ENCODE measurements at places on chromosomes 12 and 14.

- no peak for DNase-seq
Observed at GRCh38 chr14:71472356-71473340, 459.6 kb upstream of the RGS6 start.

DNA sequence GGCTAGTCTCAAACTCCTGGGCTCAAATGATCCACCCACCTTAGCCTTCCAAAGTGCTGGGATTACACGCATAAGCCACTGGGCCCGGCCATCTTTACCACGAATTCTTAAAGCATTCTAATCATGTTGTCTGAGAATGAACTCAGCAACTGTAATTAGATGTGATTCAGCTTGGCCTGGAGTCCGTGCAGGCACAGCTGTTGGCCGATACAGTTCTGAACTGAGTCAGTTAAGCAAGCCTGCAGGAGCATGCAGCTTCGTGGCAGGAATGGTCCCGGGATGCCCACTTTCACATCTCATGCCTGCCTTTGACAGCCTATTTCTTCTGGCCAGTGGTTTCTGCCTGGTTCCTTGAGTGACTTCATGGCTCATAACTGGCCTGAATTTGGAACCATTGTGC, 194.1 kb downstream of the ANO6 start:
- DNase-seq, result no peak

GRCh38 chr14:92481386-92481785, 32.2 kb upstream of the RIN3 start:
- DNase-seq, result no peak

- no peak for DNase-seq
Observed at GRCh38 chr12:6708960-6709394, 8.4 kb upstream of the PIANP start.

- DNase-seq, result no peak
Observed at GRCh38 chr12:67877727-67878126, 111.5 kb upstream of the IFNG-AS1 start.

DNA sequence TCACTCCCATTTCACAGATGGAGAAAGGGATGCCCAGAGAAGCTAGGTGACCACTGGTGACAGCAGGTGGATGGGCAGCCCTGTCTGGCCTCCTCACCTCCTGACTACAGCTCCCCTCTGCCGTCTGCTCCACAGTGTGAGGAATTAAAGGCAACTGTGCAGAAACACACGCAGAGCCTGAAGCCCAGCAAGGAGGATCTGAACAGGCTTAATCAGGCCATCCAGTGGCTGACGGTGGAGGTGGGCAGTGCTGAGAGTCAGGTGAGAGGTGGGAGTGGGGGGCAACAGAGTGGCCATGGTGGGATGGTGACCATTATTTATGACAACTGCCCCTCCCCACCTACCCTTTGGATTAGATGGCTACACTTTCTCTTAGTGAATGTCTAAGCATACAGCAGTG, 1.2 kb downstream of the KRT86 start:
- no peak for DNase-seq

DNA sequence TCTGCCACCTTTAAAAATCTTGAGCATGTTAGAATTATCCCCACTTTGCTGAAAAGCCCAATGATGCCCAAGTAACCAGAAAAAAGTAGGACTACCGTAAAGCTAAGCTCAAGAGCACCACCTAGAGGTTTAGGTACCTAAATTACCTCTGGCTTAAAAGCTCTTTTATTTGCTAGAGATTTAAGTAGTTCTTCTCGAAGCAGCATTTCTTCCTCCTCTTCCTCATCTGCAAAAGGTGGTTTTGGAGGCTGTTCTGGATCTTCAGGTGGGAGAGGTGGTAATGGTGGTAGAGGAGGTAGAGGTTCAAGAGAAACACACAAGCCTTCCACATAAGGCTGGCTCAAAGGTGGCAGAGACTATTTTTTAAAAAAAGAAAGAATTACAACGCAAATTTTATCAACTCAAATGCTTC, 26.9 kb downstream of the ZFC3H1 start:
- peak; percentile 41 for DNase-seq

DNA sequence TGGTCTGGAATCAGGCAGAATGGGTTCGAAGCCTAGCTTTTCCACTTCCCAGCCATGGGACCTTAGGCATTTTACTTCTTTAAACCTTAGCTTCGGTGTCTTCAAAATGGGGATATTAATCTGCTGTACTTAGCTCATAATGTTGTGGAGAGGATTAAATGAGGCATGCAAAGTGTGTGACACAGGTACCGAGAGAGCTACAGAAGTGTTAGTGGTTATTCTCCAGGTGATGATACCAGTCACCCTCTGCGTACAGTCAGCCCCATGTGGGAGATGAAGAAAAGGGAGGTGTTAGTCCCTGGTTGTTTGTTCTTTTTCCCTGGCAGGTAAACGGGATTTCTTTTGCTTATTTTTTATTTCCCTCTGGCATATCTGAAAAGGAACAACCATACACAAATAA, 212.1 kb downstream of the PHLDA1 start:
- no peak for DNase-seq

DNA sequence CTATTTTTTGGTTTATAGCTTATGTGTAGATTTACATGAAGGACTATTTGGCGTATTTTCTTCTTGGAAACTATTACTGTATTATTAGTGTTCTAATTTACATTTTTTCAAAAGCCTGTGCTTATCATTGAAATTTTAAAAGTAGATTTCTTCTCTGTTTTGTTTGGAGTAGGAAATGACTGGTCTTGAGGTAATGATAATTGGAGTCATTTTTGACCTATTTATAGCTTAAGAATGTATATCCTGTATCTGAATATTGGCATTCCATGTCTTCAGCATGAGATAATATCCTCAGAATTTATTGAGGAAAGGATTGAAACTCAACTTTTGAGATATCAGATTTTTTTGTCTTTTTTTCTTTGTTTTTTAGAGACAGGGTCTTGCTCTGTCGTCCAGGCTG, 193.4 kb downstream of the ERC1 start:
- no peak for DNase-seq

DNA sequence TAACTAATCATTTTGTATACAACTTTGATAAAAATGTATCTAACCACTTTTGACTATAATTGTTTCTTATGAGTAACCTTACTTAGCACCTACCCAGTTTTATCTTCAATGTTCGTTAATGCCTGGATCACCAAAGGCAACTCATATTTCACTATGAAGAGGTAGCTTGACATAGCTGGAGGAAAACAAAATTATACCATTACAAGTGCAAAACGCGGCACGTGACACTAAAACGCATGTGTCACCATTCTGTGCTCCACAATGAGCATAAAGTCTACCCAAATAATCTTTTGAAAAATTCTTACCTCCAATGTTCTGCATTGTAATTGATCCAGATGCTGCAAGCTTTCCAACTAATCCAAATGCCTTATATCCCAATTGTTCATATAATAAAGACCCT, 5.8 kb downstream of the SLC38A2 start:
- no peak for DNase-seq

GRCh38 chr14:86404425-86404824, 874.5 kb downstream of the FLRT2 start:
- no peak for DNase-seq

DNA sequence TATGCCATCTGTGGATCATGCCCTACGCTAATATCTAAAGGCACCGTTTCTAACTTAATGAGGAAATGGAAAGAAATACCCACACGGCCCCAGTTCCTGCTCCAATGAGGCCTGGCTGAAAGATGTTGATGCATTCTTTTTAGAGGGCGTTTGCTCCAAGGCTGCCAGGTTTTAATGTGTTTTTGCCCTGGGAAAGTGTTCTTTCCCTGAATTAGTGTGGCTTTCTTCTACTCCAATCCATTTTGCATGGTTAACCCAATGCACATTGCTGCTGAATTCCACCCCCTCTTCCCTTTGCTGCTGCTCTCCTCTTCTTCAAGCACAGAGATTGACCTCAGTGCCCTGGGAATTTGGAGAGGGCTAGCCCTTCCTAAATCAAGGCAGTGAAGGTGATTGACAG, 1.1 kb downstream of the MYF5 start:
- no peak for DNase-seq

DNA sequence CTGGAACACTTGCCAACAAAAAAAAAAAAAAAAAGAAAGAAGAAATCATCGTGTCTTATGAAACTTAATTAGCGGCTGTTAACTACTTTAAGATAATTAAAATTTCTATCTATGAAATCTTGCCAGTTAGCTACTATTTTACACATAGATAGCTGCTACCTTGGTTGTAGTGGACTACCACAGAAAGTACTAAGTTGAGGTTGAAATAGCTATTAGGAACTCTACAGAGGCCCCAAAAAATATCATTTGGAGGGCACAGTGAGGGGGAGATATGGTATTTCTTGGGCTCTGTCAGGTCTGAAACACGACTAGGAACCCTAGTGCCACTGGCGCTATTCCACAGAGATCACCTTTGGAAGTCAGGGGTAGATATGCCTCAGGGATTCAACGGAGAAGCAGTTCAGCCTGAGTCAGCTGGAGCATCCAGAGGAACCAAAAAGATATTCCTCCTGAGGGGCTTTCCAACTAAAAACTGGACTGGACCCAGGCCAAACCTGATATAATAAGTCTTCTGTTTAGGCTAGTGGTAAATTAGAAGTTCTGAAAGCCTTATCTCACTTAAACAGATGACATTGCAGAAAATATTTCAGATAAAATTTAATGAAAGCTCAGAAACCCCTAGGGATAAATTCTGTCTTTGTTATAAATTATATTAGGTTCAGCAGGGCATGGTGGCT, 126.1 kb downstream of the EPS8 start:
- no peak for DNase-seq

DNA sequence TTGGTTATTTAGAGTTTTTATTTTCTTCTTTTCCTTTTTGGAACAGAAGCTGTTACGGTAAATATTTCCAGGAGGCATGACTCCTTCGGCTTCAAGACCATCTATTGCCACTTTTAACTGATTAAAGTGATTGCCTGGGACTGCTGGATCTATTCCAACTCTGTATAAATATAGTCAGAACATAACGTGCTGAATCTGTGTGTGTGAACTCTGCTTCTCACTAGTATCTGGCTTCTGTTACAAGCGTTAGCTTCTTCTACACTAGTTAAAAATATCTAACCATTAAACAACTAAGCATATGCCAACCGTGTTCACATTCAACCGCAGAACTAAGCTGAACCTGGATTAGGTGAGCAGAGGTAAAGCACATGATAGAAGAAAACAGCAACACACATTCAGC, 49.0 kb downstream of the TMTC1 start:
- no peak for DNase-seq

DNA sequence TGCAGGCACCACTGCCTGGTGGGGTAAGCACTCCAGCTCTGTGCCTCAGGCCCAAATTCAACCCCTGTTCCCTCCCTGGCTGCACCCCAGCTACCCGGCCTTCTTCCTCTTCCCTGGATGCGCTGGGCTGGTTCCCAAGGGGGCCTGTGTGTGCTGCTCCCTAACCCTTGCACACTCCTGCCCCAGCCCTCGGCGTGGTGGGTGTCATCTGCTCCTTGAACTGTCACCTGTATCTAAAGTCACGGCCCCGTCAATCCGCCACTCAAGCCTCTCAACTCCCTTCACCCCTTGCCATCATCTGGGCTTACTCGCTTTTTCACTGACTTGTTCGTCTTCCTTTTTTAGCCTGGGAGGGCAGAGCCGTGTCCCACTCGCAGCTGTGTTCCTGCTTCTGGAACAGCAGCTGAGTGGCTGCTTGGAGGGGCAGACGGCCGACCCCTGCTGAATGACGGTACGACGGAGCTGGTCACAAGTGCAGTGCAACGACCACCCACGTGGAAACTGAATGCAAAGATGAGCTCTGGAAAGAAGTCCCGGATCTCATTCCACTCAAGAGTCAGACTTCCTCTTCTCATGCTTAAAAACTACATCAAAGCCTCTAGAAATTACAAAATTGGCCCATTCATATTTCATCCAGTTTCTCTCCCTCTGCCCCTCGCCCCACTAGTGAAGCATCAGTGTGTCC, 138.9 kb downstream of the PIWIL1 start:
- DNase-seq, result no peak

- DNase-seq, result no peak
Observed at GRCh38 chr14:63644741-63645140, 3.1 kb upstream of the WDR89 start.

- no peak for DNase-seq
Observed at GRCh38 chr14:50062438-50063085, 53.8 kb downstream of the VCPKMT start.

GRCh38 chr12:1429980-1430379, 164.4 kb downstream of the FBXL14 start:
- no peak for DNase-seq

GRCh38 chr12:83265808-83266207, 579.1 kb downstream of the TMTC2 start:
- no peak for DNase-seq

DNA sequence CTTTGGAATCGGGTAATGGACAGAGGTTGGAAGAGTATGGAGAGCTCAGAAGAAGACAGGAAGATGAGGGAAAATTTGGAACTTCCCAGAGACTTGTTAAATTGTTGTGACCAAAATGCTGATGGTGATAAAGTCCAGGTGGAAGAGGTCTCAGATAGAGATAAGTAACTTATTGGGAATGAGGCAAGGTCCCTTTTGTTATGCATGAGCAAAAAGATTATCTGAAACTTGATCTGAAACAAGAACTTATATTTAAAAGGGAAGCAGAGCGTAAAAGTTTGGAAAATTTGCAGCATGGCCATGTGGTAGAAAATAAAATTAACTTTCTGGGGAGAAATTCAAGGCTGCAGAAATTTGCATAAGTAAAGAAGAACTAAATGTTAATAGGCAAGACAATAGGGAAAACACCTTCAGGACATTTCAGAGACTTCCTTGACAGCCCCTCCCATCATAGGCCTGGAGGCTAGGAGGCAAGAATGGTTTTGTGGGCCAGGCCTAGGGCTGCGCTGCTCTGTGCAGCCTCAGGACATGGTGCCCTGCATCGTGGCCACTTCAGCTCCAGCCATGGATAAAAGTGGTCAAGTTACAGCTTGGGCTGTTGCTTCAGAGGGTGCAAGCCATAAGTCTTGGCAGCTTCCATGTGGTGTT, 425.7 kb upstream of the PRICKLE1 start:
- DNase-seq, result no peak

GRCh38 chr14:67610491-67610890, 9.2 kb upstream of the ARG2 start:
- DNase-seq, result no peak

- DNase-seq, result no peak
Observed at GRCh38 chr14:34826661-34827060, 48.5 kb downstream of the BAZ1A start.

GRCh38 chr12:93729934-93730333, 52.8 kb downstream of the CRADD start:
- DNase-seq, result no peak

DNA sequence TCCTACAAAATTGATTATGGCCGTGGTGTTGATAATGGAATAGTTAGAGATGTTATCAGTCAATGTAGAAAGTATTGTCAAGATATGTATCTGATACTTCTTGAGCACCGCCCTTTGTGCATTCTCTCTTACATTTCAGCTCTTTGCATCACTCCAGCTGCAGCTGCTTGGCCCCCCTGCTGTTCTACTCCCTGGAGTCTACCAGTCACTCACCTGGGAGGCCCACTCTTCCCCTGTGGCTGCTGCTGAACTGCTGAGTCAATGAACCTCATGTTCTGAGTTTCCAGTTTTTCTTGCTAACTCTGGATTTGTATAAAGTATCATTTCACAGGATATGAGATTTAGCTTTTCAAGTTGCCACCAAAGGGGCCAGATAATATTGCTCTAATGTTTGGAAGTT, 312.8 kb upstream of the SLC16A7 start:
- DNase-seq, result no peak

GRCh38 chr12:26789731-26790644, 43.0 kb downstream of the ITPR2 start:
- DNase-seq, result no peak

- DNase-seq, result no peak
Observed at GRCh38 chr12:49161092-49161795, 27.6 kb downstream of the TUBA1A start.
